ENCODE measurements at places on chromosomes 2 and 18.

GRCh38 chr2:121212661-121213325 lies 72.2 kb downstream of the TFCP2L1 start:
- no peak for DNase-seq

DNA sequence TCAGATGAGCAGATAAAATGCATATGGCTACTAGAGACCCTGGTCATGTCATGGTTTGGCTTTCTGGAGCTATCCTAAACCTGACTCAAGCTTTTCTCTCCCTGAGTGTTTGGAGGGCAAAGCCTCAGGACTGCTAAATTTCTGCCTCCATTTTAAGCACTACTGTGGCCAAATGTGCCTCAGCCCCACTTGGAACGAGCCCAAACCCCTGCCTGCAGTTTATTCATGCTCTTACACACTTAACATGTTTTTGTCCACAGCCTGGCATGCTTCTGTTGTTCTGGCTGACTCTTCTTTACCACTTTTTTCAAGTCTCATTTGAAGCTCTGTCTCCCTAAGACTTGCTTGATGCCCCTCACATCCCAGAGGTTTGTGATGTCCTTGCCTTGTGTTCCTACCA lies 24.7 kb downstream of the MGAT5 start:
- DNase-seq: no peak

GRCh38 chr2:128305555-128306080 lies 13.1 kb downstream of the HS6ST1 start:
- no peak for DNase-seq

DNA sequence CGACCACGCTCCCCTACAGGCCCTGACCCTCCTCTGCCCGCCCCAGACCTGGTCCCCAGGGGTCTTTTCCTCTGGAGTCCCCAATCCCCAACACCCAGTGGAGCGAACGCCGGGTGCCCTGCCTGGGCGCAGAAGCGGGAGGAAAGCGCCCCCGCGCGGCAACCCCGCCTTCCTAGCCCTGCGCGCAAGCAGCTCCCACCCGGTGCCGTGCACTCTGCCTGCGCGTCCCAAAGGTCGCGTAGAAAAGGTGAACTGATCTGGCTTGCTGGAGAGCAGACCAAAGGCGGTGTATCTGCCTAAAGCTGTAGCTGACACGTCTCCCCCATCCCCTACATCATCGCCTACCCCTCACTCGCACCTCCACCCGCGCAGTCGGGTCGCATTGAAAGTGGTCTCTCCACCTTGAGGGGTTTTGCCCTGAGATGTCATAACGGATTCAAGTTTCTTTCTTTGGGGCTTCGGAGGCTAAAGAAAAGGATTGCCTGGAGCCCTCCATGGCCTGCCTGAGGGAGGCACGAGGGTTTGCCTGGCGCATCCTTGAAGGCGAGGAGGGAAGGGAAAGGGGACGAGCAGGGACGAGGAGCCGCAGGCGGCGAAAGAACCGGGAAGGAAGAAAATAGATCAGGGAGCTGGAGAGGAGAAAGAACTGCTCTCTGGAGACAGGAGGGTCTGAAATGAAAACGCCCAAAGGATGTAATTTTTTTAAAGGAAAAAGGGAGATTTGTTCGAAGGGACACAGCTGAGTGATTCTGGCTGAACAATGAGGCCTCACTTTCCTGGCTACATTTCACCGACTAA lies 5.8 kb downstream of the GAD1 start:
- DNase-seq: no peak

GRCh38 chr2:198930170-198930569 lies 527.6 kb downstream of the SATB2 start:
- DNase-seq: no peak

DNA sequence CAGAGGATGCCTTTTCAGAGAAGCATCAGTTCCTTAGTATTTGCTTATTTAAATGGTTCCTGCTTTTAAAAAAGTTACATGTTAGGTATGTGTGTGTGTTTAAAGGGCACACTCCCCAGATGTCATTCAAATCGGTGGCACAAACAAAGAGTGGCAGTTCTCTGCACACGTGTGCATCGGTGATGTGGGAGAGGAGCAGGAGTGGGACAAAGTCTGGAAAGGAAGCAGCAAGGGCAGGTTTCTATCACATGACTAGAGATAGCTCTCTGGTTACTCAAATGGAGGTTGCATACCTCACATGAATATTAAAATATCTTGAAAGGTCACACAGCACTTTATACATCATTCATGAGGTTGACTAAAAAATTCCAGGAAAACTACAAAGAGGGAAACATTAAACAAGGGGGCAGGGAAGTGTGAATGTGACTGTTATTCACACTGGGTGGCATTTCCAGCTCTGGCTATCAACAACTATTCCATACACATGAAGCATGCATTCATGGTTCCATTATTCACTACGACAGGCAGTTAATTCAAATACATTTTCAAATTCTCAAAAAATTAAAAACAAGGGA lies 64.7 kb downstream of the SEPTIN10 start:
- no peak for DNase-seq
